ENCODE measurements at places on chromosomes 4 and X. TPM values are rescaled to one million over a fixed set of nuclear protein-coding genes. Genes with fewer than 3 reads are reported as not detected.

DNA sequence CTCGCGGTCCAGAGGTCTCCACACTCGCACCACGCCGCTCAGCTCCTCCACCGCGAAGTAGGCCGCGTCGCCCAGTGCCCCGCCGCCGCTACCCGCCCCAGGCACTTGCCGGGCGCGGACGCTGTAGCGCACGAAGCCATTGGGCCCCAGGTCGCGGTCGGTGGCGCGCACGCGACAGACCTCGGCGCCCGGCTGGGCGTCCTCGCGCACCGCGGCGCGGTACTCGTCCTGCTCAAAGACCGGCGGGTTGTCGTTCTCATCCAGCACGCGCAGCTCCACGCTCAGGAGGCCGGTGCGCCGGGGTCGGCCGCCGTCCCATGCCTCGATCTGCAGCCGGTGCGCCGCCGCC lies 1.4 kb downstream of the DCHS2 start:
- H3K4me3 ChIP-seq = peak overlapping the region; percentile 86
- H3K27me3 ChIP-seq = peaks cover 62% of the 10 kb centered on the region
- DNase-seq = peak; percentile 5
- H3K36me3 ChIP-seq = peaks cover 2% of the 10 kb centered on the region

- peak overlapping the region; percentile 63 for H3K27ac ChIP-seq
- H3K4me1 ChIP-seq = peaks cover 5% of the 10 kb centered on the region
- peaks cover 6% of the 10 kb centered on the region for H3K36me3 ChIP-seq
- H3K4me3 ChIP-seq = peak overlapping the region; percentile 75
- no peaks in the 10 kb centered on the region for H3K27me3 ChIP-seq
These were observed 118.6 kb downstream of the CRLF2 start for GRCh38 chrX:1093586-1094421.

GRCh38 chr4:122766950-122767349 lies 34.4 kb downstream of the BBS12 start:
- H3K4me3 ChIP-seq = no peak overlapping the region
- peaks cover 32% of the 10 kb centered on the region for H3K4me1 ChIP-seq
- H3K27me3 ChIP-seq = no peaks in the 10 kb centered on the region
- no peak for DNase-seq
- H3K36me3 ChIP-seq = no peaks in the 10 kb centered on the region

- peaks cover 42% of the 10 kb centered on the region for H3K27me3 ChIP-seq
- no peaks in the 10 kb centered on the region for H3K4me1 ChIP-seq
- H3K36me3 ChIP-seq = no peaks in the 10 kb centered on the region
- H3K4me3 ChIP-seq = no peak overlapping the region
- no peak overlapping the region for H3K27ac ChIP-seq
These were observed 9.1 kb upstream of the PHOX2B start for GRCh38 chr4:41757521-41758156.

- H3K4me3 ChIP-seq = no peak overlapping the region
- H3K27me3 ChIP-seq = peaks cover 13% of the 10 kb centered on the region
- H3K4me1 ChIP-seq = no peaks in the 10 kb centered on the region
These were observed 48.2 kb upstream of the KDR start for GRCh38 chr4:55173580-55173979.

DNA sequence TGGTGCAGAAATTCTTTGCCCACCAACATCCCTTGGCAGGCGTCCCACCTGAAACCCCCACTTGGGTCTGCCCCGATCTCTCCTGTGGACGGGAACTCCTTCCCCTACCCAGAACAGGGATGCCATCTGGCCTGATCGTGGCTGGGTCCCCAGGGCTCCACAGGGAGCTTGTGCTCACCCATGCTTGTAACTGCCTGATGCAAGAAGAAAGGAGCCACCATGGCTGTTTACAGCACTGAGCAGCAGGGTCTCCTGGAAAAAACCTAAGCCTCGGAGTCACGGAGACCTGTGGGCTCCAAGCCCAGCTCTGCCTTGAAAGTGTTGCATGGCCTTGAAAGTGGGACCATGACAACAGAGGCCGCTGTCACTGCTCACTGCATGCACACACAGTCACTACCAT lies 101.5 kb upstream of the AFAP1 start:
- H3K27me3 ChIP-seq = peaks cover 12% of the 10 kb centered on the region
- H3K4me3 ChIP-seq = no peak overlapping the region
- no peaks in the 10 kb centered on the region for H3K36me3 ChIP-seq
- H3K4me1 ChIP-seq = peaks cover 3% of the 10 kb centered on the region

- no peak overlapping the region for H3K4me3 ChIP-seq
- H3K36me3 ChIP-seq = no peaks in the 10 kb centered on the region
- no peak overlapping the region for H3K27ac ChIP-seq
- H3K4me1 ChIP-seq = peaks cover 6% of the 10 kb centered on the region
These were observed 8.7 kb downstream of the RIPPLY1 start for GRCh38 chrX:106894392-106894909.

DNA sequence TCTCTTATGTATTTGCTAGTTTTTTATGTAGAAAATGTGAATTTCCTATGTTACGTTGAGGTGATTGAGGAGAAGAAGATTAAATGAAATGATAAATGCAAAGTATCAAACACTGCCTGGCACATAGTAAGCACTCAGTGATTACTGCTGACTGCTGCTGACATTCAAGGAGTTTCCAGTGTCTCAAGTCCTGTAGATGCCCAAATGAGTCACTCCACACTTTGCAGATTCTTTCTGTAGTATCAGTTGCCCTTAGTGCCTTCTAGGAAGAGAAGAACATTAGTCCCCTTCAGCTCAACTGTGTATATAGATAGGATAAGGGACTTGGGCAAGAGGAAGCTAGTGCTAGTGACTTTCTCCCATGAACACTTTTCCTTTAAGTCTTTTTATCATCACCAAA lies 240.5 kb upstream of the TEX13A start:
- no peaks in the 10 kb centered on the region for H3K4me1 ChIP-seq
- no peak overlapping the region for H3K27ac ChIP-seq
- no peak for DNase-seq
- H3K4me3 ChIP-seq = no peak overlapping the region
- H3K36me3 ChIP-seq = no peaks in the 10 kb centered on the region

GRCh38 chr4:7309181-7309580 lies 116.8 kb downstream of the SORCS2 start:
- no peaks in the 10 kb centered on the region for H3K4me1 ChIP-seq
- H3K4me3 ChIP-seq = no peak overlapping the region
- DNase-seq = no peak
- peaks cover 7% of the 10 kb centered on the region for H3K27me3 ChIP-seq
- no peak overlapping the region for H3K27ac ChIP-seq

- H3K4me1 ChIP-seq = no peaks in the 10 kb centered on the region
- no peaks in the 10 kb centered on the region for H3K36me3 ChIP-seq
- no peak for DNase-seq
- H3K27me3 ChIP-seq = peaks cover 5% of the 10 kb centered on the region
- H3K4me3 ChIP-seq = no peak overlapping the region
These were observed 376.5 kb upstream of the MAD2L1 start for GRCh38 chr4:120443116-120443515.

DNA sequence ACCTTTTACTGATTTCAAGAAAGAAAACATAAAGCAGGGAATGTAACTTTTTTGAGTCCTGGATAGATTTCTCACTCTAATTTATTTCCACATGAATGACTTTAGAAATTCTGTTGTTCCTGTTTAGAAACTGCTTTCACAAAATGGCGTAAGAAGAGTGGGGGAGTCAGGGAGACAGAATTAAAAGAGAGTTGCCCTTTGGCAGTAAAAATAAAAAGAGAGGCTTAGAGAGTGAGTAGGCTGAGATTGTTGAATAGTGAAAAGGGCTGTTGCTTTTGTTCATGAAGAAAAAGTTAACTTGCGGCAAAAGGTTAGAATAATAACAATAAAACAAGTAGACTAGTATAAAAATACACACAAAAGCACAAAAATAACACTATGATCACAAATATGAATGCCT lies 166.1 kb downstream of the TBCK start:
- H3K4me1 ChIP-seq = no peaks in the 10 kb centered on the region
- H3K27ac ChIP-seq = no peak overlapping the region
- no peak overlapping the region for H3K4me3 ChIP-seq
- peaks cover 31% of the 10 kb centered on the region for H3K36me3 ChIP-seq
- H3K27me3 ChIP-seq = no peaks in the 10 kb centered on the region

DNA sequence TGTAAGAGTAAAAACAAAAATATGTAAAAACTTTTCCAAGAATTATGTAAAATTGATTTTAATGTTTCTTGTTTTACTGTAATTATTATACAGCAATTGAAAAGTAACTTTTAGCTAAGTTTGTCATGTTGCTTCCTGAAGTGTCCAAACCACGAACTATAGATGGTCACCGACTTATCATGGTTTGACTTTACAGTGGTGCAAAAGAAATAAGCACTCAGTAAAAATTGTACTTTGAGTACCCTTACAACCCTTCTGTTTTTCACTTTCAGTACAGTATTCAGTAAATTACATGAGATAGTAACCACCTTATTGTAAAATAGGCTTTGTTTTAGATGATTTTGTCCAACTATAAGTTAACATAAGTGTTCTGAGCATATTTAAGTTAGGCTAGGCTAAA lies 93.8 kb downstream of the SLC10A6 start:
- no peaks in the 10 kb centered on the region for H3K27me3 ChIP-seq
- H3K27ac ChIP-seq = no peak overlapping the region
- H3K4me1 ChIP-seq = no peaks in the 10 kb centered on the region
- no peaks in the 10 kb centered on the region for H3K36me3 ChIP-seq

GRCh38 chr4:153018684-153019083 lies 82.6 kb downstream of the FHDC1 start:
- no peak for DNase-seq
- H3K4me1 ChIP-seq = no peaks in the 10 kb centered on the region
- no peak overlapping the region for H3K27ac ChIP-seq
- H3K4me3 ChIP-seq = no peak overlapping the region

DNA sequence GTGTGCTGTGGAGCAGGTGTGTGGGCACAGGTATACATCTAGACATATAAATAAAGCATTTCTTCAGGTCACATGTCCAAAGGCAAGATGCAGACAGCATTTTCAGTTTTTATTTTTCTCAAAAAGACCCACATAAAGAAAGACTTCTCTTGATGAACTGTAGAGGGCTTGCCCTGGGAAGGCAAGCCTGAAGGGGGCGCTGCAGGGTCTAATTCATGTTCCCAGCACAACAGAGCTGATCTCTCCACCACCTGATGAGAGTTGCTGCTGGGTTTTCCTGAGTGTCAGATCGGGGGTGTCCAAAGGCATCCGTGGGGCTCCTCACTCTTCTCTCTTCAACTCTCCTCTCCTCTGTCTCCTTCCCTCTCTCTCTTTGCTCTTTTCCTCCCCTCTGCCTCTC lies 26.6 kb downstream of the ADRA2C start:
- no peak overlapping the region for H3K27ac ChIP-seq
- peaks cover 4% of the 10 kb centered on the region for H3K36me3 ChIP-seq
- peaks cover 11% of the 10 kb centered on the region for H3K27me3 ChIP-seq
- no peak for DNase-seq
- H3K4me3 ChIP-seq = no peak overlapping the region

DNA sequence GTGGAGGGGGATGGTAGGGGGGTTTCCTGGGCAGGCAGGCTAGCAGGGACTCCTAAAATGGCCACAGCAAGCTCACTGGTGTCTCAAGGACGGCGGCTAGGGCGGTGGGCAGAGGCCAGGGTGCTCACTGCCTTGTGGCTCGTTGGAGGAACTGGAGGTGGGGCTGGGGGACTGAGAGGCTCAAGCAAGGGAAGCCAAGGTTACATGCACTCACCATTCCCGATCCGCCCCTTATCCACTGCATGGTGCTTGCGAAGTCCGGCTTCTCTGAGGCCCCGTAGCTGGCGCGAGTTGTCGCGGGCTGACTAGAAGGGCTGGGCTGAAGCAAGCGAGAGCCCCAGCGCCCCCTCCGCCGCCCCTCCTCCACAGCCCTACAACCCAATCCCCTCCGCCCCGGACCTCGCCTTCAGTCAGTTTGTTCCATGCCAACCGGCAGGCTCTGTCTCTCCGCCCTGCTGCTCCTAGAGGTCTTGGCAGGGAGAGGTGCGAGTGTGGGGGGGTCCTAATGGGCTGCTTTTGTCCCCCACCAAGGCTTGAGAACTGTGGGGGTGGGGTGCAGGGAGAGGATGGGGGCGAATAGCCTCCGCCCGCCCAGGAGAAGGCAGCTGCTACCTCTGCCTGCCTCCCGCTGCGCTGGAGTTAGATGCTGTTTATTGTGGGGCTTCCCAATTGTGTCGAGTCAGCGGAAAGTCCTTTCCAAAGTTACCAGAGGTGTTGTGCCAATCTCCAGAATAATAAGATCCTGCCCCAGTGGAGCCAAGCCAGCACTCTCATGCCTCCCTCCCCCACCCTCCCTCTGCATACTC lies at the start of gene ARHGEF9:
TSS of gene ARHGEF9 (minus strand) at position 313 of the 806 bp plus-strand sequence. CDS start at position 244, 69 bp downstream.
- H3K27me3 ChIP-seq = peaks cover 28% of the 10 kb centered on the region
- H3K4me3 ChIP-seq = peak within 1 kb of the TSS; percentile 59
- H3K27ac ChIP-seq = no peak within 1 kb of the TSS
- no peaks in the 10 kb centered on the region for H3K4me1 ChIP-seq
- no peaks in the 10 kb centered on the region for H3K36me3 ChIP-seq

GRCh38 chr4:55574252-55574651 lies 17.8 kb downstream of the PDCL2 start:
- H3K4me3 ChIP-seq = no peak overlapping the region
- H3K4me1 ChIP-seq = peaks cover 14% of the 10 kb centered on the region
- no peak overlapping the region for H3K27ac ChIP-seq
- DNase-seq = no peak
- H3K27me3 ChIP-seq = no peaks in the 10 kb centered on the region

DNA sequence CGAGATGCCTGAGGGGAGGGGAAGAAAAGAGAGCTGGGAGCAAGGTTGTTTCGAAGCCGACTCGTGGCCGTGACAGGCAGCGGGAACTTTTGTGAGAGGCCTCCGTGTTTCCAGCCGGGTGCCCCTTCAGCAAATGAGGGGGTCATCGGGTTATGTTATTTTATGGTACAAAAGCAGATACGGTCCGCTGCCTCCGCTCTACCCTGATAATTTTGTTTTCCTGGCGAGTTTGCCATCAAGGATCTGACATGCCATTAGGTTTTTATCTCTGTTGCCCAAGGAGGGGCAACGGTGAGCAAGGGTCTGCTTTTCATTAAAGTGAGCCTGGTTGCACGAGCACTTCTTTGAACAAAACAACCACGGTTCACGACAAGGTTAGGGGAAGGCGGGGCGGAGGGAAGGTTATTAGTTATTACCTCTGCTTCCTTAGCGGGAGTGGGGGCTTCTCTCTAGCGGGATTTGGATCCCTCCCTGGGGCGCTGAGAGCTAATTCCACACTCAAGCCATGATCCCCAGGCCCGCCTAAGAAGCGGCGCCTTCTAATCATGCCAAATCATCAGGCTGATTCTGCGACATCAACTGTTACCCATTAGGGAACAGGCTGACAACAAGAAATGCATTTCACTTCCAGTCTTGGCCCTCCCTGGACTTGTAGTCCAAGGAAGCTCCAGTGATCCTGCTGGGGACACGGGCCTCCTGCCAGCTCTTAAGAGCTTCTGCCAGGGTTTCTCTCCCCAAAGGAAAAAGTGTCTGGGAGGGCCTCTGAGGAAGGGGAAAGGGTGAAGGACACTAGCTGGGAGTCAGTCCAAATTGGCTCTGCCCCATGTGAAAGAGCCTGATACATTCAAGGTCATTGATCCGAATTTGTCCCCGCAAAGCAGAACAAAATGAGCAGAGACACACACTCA lies 617.7 kb downstream of the MID1IP1 start:
- peaks cover 31% of the 10 kb centered on the region for H3K4me1 ChIP-seq
- peak overlapping the region; percentile 48 for H3K4me3 ChIP-seq
- peaks cover 7% of the 10 kb centered on the region for H3K27me3 ChIP-seq
- DNase-seq = no peak
- H3K36me3 ChIP-seq = peaks cover 2% of the 10 kb centered on the region

GRCh38 chr4:153725831-153726154 lies 34.0 kb downstream of the RNF175 start:
- no peak for DNase-seq
- no peaks in the 10 kb centered on the region for H3K36me3 ChIP-seq

Gene TMSB15C
- 5.4 TPM for total RNA-seq

Gene RTL9
- total RNA-seq = 0.14 TPM

Gene NLGN4X
- 0.31 TPM for total RNA-seq

Gene MAGEE2
- not detected for total RNA-seq

Gene CA5B
- 11.7 TPM for total RNA-seq

Gene RPA4
- total RNA-seq = 0.60 TPM

Gene TAPT1
- total RNA-seq = 65.3 TPM

Gene SGMS2
- total RNA-seq = 0.42 TPM

Gene UGT2B10
- not detected for total RNA-seq

Gene TMPRSS11B
- not detected for total RNA-seq

Gene SLC6A14
- not detected for total RNA-seq

Gene GUCY1B1
- total RNA-seq = 0.60 TPM
